ENCODE measurements at places on chromosomes 2 and 18.

DNA sequence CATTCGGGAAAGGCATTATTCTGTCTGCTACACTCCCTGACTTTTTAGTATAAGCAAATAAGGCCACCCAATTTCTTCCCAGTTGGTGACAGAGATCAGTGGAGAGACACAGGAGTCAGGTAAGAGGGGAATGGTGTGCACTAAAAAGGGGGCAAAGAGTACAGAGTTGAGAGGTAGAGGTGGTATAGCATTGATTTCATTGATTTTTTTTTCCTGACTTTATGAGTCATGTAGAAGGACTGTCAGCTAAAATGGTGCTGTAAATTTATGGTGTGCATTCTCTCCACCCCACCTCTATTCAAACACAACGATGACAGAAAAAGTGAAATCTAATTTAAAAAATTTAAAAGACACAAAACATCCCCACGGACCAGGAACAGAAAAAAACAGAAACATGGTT is 23.7 kb upstream of the ST8SIA3 start:
- no peak for DNase-seq

DNA sequence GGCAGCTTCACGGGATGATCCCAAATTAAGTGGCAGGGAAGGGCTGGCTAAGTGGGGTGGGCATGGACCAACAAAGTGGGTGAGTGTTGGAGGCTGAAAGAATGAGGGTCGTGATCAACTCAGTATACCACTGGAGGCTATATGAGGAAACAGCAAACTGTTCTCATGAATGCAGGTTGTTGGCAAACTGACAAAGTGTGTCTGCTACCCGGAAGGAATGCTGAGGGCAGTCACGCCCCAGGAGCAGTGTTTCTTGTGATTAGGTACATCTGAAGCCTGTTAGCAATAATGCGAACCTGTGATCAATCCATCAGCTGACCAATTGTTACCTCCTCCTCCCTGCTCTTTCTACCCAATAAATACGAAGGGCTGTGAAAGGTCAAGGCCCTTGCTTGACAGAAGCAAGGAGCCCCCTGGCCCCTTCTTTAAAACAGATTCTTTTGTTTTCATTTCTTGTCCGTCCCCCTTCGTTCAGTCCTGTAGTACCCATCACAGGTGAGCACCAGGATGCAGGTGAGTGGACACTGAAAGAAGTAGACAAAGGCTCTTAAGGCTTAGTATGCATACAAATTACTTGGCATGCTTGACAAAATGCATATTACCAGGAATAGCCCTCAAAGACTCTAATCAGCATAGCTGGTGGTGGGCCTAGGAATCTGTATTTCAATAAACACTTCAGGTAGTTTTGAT is 67.9 kb downstream of the LOXHD1 start:
- no peak for DNase-seq

GRCh38 chr2:239114119-239114581 is 266.3 kb downstream of the TWIST2 start:
- DNase-seq, result peak; percentile 34

DNA sequence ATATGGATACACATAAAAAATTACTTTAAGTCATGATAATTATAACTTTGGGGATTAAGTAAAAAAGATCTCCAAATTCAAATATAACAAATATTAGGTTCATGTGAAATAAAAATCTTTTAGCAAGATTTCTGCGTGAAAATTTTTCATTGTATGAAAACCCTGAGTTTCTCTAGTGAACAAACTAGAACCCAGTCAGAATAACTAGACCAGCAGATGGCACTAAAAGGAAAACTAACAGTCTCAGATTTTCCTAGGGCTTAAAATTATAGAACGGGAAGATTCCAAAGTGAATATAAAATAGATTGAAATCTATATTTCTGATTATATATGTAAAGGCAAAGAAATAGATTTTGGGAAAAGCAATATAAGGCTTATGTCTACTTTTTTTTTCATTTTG is 43.3 kb downstream of the TMEM200C start:
- peak; percentile 8 for DNase-seq

DNA sequence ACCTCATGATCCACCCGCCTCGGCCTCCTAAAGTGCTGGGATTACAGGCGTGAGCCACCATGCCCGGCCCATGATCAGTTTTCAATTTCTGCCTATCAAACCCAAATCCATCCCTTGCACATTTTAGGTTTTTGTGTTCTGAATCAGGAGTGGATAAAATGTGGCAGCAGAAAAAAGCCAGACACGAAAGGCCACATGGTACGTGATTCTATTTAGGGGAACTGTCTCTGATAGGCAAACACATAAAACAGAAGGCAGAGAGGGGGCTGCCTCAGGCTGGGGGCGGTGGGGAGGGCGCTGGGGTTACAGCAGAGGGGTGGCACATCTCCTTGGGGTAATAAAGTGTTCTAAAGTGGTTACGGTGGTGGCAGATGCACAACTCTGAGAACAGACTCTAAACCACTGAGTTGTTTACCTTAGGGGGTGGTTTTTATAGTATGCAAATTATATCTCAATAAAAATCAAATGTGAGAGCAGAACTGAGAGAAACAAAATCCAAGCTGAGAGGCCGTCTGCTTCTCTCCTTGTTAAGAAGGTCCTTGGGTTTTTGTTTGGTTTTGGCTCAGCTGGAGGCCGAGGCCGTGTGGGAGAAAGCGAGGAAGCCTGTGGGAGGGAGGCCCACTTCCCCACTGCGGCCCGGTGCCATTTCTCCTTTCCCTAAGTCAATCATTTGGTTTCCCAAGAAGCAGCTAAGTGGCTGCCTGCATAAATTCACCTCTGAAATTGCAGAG is 78.0 kb downstream of the SOWAHC start:
- DNase-seq, result no peak

GRCh38 chr2:224932522-224932921 is 109.7 kb downstream of the DOCK10 start:
- no peak for DNase-seq

DNA sequence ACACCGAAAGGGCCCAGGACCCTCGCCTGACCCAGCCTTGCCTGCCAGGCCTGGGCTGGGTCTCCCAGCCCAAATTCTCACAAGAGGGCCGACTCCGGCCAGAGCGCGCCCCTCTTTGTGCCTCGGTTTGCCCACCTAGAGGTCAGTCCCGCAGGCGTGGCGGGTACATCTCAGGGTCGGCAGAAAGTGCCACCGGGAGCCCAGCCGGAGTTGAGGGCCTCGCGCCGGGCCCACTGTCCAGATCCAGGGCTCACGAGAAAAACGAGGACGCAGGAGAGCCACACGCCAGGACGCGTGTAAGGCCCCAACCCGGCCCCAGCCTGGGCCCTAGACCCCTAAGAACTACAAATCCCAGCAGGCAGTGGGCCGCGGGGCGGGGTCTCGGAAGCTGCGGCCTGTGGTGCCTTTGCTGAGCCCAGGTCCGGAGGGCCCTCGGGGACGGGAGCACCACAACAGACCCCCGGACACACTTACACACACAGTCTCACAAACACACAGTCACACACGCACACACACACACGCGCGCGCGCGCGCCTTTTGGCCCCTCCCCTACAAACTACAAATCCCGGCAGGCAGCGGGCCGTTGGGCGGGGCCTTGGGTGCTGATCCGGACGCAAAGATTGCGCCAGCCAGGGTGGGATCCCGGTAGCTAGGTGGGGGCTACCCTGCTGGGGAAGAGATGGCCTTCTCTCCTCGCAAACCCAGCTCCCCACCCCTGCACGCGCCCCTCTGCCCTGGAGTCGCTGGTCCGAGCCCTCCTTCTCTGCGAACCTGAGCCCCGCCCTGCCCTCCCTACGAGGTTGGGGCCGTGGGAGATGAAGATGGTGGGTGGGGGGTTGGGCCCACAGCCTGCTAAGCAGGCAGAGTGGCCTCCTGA is at the start of gene SH2D6:
Gene SH2D6 (plus strand): TSS at position 583 of the 877 bp plus-strand sequence. CDS start 10,752 bp downstream, outside the sequence.
- DNase-seq, result peak; percentile 62

DNA sequence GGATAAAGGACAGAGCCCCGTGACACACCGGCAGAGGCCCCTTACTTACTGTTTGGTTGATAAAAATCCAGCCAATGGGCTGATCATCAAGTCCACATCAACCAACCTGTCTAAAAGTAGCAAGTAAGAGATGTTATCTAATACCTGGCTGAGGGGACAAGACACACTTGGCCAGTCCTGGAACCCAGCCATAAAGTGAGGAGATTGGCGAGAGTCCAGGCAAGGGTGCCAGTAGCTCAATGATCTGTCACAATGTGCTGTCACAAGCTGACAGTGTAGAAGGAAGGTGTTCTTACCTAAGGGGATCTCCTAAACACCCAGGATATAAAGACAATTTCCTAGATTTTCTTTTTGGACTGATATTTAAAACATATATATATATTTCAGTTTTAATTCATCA is 61.7 kb upstream of the IL1R2 start:
- no peak for DNase-seq

GRCh38 chr2:120261387-120262006 is 8.8 kb downstream of the RALB start:
- DNase-seq, result no peak

GRCh38 chr2:55047677-55048299 is 2.5 kb downstream of the RTN4 start:
- peak; percentile 26 for DNase-seq

DNA sequence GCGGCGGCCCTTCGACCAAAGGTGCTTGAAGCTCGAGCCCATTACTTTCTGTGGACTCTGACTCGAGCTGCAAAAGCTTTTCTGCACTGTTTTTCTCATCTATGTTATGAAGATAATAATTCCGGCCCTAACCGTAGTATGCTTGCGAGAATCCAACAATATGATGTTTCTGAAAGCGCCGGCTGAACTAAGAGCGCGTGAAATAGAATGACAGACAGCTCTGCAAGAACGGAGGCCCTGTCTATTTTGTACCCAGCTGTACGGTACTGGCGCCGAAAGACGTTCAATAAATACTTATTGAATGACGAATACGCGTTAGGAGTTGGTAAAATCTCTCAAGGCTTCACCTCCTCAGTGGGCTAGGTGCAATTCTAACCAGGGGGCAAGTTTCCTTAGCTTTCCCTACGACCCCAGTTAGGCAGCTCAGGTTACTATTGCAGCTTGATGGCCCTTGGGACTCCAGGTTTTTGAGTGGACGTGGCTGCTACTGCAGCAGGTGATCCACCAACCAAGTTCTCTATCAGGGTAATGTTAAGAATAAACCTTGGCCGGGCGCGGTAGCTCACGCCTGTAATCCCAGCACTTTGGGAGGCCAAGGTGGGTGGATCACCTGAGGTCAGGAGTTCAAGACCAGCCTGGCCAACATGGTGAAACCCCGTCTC is 570 bp downstream of the SCRN3 start:
- no peak for DNase-seq

- DNase-seq, result no peak
Observed at GRCh38 chr18:57975805-57976204, 68.2 kb upstream of the NEDD4L start.

DNA sequence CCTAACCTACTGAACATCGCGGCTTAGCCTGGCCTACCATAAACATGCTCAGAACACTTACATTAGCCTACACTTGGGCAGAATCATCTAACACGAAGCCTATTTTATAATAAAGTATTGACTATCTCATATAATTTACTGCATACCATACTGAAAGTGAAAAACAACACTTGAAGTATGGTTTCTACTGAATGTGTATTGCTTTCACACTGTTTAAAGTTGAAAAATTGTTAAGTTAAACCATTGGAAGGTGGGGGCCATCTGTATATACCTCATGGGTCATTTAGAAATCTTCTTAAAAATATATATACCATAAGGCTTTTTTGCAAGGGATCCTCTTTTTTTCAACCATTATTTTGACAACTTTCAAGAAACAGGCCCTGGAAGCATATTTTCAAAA is 16.5 kb downstream of the RNF149 start:
- no peak for DNase-seq

DNA sequence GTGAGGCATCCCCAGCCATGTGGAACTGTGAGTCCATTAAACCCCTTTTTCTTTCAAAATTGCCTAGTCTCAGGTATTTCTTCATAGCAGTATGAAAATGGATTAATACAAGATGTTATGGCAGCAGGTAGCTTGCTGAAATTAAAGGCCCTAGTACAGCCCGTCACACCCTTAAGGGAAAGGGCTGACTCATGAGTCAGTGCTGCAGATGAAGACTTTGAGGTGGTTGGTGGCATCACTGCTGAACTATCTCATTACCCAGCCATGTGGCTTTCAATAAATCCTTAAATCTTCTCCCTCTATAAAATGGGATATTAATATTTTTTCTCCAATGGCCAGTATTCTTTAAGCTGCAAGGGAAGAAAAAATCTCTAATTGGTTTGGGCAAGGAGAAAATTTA is 226.1 kb upstream of the CCDC68 start:
- no peak for DNase-seq

- DNase-seq, result no peak
Observed at GRCh38 chr2:233794128-233794658, 16.1 kb downstream of the MROH2A start.

GRCh38 chr2:120764991-120765677 is 29.5 kb downstream of the GLI2 start:
- no peak for DNase-seq

GRCh38 chr18:32629981-32630700 is 142.7 kb downstream of the KLHL14 start:
- DNase-seq, result no peak

- DNase-seq, result no peak
Observed at GRCh38 chr18:56267334-56267733, 371.1 kb downstream of the TXNL1 start.
